ENCODE measurements at places on chromosomes 12 and 14.

GRCh38 chr12:52341066-52341580, 19.9 kb upstream of the KRT83 start:
- no peak for DNase-seq

GRCh38 chr12:65902500-65902899, 78.2 kb downstream of the HMGA2 start:
- no peak for DNase-seq

- DNase-seq = peak; percentile 60
These were observed 767 bp upstream of the TCP11L2 start for GRCh38 chr12:106301611-106302321.

- DNase-seq = no peak
These were observed 31.6 kb upstream of the AMIGO2 start for GRCh38 chr12:47111392-47111778.

DNA sequence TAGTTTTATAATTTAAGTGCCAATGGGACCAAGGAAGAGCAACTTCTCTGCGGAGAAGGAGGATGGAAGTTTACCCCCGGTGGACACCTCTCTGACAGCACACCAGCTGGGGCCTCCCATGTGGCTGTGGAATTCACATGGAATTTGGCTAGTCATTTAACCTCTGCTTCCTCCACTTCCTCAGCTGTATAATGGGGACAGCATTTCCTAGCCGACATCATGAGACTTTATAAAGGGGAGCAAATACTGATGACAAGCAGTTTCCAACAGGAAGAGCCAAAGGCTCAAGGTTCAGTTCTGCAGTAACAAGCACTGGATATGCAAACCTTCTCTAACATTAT, 7.5 kb downstream of the DUSP6 start:
- no peak for DNase-seq

GRCh38 chr12:59100585-59100984, 180.3 kb upstream of the LRIG3 start:
- DNase-seq = no peak

DNA sequence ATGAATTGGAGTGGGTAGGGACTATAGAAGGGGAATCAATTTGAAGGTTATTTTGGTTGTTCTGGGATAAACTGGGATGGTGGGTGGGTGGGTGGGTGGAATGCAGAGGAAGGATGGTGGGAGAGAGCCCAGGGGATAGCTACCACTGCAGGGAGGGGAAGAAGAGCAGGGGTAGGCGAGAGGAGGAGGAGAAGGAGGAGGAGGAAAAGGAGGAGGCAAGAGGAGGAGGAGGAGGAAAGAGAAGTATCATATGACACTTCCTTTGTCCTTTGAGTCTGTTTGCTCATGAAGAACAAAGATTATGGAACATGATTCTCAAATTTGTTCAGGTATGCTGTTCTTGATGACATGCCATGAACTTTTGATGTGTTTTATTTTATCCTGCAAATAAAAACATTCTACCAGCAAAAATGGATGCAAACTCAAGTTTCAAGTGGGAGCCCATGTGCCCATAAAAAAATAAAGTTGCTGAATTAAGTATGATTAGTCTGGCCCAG, 4.1 kb upstream of the BEST3 start:
- DNase-seq = no peak

DNA sequence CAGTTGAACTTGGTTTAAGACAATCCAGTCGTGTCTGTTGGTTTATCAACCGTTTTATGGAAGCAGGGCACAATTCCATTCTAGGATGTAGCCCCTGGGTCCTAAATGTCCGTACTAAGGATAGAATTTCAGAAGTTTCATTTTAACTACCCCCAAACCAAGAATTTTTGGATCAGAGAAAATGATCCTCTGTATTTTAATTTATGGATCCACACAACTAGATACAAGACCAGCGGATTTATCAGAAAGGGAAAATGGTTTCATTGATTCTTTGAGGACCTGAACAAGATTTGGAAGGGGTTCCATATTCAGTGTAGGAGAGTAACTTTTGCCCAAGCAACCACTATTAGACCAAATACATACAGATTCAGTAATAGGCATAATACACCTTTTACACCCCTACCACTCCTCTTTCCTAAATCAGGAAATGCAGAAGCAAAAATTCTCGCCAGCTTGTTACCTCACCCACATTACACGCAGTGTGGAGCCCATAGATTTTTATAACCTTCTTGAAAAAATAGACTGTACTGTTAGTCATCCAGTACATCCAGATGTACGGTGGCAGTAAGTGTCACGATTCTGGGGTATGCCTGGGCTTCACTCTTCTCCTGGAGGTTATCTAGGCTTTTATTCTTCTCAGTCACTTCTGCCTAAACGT, 1.4 kb upstream of the FBXL14 start:
- DNase-seq = no peak

GRCh38 chr12:5083955-5084849, 40.5 kb downstream of the KCNA5 start:
- DNase-seq = peak; percentile 64

- DNase-seq = no peak
These were observed 45.8 kb upstream of the LALBA start for GRCh38 chr12:48615681-48616080.

DNA sequence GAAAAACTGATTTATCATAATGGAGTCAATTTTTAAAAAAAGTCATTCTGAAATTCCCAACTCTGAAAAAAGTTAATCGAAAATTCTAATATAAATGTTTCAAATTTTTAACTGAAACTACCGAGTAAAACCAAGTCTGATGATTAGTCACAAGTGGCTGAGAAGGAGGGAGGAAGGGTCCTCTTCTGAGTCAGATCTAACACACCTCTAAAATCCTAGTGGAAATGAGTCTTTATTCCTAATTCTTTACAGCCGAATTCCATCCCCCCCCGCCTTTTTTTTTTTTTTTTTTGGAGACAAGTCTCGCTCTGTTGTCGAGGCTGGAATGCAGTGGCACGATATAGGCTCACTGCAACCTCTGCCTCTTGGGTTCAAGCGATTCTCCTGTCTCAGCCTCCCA, 37.9 kb downstream of the RAD9B start:
- DNase-seq = no peak

DNA sequence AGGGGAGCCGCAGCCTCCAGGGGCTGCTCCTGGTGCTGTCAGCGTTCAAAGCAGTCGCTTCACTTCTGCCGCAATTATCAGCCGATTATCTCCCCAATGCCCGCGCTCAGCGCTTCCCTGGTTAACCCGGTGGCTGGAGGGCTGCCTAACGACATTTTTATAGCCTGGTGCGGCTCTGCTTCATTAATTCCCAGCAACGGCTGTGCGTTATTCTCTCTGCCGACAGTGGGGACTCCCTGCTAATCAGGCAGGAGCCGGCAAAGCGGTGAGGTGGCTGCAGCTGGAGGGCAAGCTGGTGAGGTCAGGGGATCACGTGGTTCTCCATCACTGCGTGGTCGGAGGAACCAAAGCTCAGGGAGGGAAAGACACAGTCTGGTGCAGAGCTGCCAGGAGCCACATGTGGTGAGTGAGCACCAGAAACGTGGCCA, 62.9 kb downstream of the GLRX5 start:
- peak; percentile 66 for DNase-seq

- DNase-seq = no peak
These were observed 123.8 kb downstream of the KCNH5 start for GRCh38 chr14:62921466-62921865.

- DNase-seq = no peak
These were observed 58.8 kb downstream of the PPP2R5C start for GRCh38 chr14:101820283-101820798.

GRCh38 chr14:54786838-54787237, 115.8 kb downstream of the GCH1 start:
- no peak for DNase-seq

DNA sequence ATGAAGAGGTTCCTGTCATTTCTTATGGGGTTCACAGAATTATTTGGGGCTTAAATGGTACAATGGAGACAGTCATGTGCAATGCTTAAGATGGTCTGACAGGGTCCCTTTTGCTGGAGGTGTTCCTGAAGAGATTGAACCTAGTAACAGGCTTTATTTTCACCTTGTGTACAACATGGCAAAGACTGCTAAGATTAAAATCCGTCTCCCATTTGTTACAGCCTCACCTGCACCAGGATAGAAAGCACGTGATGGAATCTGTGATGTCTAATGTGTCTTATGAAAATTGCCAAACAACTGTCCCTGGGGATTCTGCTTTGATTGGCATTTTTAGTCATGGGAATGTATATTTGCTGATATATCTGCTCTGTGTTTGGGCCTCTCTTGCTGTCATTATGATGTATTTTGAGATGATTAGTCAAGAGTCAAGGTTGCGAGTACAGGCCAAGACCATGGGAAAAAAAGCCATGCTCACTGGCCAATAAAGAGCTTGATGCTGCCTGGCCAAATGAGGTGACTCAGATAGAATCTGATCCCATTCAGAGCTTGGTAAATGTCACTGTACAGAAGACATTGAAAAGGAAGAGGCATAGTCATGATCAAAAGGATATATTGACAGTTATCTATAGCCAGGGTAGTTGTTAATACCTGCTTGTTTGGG, 96.1 kb downstream of the FLRT2 start:
- DNase-seq = no peak

DNA sequence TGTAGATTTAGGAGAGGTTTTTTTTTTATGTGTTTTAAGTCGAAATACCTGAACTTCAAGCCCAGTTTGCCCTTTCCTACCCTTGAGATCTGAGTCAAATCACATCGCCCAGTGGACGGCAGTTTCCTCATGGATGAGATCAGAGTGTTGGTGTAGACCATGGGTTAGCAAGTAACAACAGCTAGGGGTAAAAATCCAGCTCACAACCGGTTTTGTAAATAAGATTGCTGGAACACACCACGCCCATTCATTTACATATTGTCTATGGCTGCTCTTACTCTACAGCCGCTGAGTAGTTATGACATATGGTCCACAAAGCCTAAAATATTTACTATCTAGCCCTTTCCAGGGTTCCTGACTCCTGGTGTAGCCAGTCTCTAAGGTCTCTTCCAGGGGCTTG, 158.5 kb upstream of the PLEKHG7 start:
- DNase-seq = no peak

GRCh38 chr14:29643433-29644211, 284.0 kb downstream of the PRKD1 start:
- DNase-seq = no peak

DNA sequence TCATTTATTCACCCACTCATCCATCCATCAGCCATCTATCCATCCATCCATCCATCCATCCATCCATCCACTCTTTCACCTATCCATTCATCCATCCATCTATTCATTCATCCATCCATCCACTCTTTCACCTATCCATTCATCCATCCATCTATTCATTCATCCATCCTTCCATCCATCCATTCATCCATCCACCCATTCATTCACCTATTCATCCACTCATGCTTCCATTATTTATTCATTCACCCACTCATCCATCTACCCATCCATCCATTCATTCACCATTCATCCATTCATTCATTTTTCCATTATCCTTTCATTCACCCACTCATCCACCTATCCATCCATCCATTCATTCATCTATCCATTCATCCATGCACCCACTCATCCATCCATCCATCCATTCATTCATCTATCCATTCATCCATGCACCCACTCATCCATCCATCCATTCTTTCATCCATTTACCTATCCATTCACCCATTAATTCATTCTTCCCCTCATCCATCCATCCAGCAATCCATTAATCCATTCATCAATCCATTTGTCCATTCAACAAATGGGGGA, 360.9 kb downstream of the ADGRD1 start:
- no peak for DNase-seq

GRCh38 chr14:95663226-95663797, 22.9 kb upstream of the TCL1B start:
- DNase-seq = no peak

- DNase-seq = no peak
These were observed 245.4 kb upstream of the DIO3 start for GRCh38 chr14:101315802-101316296.

DNA sequence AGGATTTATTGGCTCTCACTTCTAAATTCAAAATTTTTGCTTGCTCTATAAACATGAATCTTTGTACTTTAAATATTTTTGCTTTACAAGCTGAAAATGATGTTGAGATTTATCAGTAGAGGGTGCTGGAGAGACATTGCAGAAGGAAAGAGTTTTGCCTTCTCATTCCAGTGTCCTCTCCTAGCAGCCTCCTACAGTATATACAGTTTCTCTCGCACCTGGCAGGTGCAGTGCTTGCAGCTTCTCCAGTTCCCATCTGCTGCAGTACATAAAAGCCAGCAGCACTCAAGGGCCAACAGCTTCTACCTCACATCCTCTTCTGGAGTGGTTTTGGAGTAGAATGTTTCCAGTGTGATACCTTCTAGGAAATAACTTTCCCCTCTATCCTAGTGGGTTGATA, 601.8 kb upstream of the ATXN7L3B start:
- DNase-seq = peak; percentile 49

DNA sequence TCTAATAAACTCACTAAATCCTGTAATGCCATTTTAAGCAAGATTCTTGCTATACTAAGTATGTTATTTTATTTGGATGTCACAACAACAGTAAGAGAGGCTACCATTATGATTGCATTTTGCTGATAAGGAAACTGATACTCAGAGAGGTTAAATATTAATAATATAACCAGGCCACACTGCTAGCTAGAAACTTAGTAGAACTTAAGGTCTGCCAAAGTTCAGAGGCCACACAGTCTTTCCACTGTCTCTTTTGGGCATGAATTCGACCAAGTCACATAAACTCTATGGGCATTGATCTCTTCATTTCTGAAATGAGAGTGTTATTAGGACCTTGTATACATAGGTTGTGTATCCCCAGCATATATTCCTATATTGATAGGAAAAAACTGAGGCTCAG, 147.9 kb downstream of the SYNE2 start:
- no peak for DNase-seq

DNA sequence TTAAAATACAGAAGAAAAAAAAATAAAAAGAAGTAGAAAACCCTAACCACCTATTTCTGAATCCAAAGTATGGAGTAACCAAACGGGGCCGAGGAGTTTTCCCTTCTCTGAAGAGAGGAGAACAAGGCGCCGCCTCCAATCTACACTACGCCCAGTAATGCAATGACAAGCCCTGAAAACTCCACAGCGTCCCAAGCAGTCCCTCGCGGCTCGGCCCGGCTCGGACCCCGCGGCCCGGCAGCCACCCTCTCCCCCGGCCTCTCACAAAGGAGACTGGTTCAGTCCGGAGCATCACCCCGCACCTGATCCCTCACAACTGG, 371 bp downstream of the CHD8 start:
- DNase-seq = no peak

DNA sequence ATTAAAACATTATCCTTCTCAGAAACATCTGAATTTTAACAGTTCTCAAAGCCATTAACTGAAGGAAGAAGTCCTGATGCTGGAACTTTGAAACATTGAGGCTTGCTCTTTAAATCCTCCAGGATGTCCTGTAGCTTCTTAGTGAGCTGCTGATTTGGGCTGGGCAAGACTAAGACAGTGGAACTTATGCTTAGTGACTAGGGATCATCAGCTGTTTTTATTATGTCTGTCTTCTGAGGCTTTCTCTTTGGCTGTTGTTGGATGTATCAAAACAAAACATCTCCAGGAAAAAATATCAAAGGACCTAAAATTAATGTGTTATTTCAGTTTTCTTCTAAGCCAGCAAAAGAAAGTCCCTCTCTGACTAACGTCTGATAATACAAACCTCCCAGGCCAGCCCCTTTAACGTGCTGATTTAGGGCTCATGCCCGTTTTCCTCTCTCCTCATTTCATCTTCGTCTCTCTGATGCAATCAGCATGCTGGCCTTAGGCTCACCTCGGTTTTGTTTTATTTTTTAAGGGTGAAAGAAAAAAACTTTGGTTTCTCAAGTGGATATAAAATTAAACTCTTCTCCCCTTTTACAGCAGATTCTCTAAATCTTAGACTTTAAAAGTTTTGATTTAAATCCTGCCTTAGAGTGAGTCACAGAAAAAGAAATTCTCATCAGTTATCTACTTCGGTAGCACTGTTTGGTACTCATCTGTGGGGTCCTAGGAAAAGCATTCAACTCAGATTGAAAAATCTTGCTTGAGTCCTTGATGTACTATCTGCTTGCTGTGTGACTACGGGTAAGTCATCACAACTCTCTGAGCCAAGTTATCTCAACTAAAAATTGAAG, 106.2 kb upstream of the CCDC91 start:
- DNase-seq = no peak

Data from NCI-H345 (cell line).